Activated naive CD4-positive, alpha-beta T cell (primary cell): ENCODE measurements at places on chromosomes 5 and 9.

DNA sequence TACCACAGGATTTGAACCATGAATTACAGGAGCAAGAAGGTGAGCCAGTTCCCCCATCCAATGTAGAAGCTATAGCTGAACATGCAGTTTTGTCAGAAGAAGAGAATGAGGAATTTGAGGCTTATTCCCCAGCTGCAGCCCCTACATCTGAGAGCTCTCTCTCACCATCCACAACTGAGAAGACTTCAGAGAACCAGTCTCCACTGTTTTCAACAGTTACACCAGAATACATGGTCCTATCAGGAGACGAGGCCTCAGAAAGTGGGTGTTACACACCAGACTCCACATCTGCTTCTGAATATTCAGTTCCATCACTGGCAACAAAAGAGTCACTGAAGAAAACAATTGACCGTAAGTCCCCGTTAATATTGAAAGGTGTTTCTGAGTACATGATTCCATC, 40.9 kb downstream of the CMYA5 start:
- DNase-seq = no peak

DNA sequence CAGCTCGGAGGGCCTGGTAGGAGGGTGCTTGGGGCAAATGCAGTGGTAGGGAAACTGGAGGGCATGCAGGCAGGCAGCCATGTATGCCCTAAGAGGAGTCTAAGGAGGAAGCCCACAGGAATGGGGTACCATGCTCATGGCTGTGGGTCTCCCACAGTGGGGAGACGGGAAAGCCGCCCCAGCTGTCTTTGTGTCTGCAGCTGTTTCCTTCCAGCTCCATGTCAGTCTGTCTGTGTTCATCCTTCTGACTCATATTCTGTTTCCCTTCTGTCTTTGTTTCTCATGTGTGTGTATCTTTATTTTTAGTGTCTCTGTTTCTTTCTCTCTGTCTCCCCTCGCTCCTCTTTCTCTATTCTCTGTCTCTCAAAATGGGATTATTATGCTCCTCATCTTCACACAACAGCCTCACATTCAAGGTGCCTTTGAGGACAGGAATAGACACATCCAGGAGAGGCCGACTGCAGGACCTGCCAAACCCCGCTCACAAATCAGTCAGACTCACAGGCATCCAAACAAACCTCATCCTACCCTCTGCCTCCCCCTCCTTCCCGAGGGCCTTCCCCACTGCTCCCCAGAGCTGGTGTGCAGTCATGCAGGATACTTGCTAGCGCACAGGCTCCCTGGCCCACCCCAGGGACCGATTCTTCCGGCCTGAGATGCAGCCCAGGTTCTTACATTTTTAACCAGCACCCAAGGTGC, 68.4 kb upstream of the RARS1 start:
- no peak for DNase-seq

DNA sequence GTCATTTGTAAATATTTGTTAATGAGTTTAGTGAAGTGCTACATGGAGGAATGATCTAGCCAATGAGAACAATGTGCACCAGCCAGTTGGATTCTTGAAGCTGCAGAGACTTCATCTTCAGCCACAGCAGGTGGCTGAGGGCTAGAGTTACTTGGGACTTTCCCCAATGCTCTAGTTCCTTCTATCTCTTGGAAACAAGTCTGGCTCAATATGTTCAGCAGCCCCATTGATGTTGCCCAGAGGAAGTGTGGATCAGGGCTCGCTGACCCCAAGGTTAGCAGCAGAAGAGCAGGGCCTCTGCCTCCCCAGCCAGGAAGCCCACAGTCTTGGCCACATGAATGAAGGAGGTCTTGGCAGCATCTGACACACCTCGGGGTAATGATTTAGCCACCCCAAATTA, 117.5 kb downstream of the SLC1A3 start:
- DNase-seq = no peak

DNA sequence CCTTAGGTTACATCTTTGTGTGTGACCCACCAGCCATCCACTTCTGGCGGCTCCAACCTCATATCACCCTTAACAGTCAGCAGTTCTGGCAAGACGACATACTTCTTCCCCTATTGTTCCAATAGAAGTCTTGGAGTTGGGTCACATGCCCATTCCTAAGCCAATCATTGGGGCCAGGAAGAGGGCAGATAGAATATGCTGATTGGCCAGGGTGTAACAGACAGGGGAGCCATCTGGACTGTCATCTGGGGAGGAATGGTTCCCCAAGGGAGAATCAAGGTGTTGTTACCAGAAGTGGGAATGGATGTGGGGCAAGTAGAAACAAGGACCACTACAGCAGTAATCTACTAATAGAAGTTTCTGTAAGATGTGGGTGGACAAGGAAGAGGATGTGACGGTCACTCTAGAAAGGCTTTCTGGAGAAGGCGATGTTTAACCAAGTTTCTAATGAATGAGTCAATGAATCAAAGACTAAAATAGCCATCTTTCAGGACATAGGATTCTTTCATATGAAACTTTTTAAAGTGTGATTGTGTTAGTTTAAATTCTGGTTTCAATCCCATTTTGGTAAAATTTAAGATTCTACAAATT, 200.4 kb downstream of the ARHGAP26 start:
- no peak for DNase-seq
